CD4-positive, CD25-positive, alpha-beta regulatory T cell (primary cell): ENCODE measurements at places on chromosomes 3 and 15. TPM values are rescaled to one million over a fixed set of nuclear protein-coding genes. Genes with fewer than 3 reads are reported as not detected.

GRCh38 chr3:115576325-115576875, 46.9 kb upstream of the GAP43 start:
- H3K4me1 ChIP-seq = no peaks in the 10 kb centered on the region
- no peak for DNase-seq
- no peak overlapping the region for H3K4me3 ChIP-seq
- H3K27ac ChIP-seq = no peak overlapping the region
- no peaks in the 10 kb centered on the region for H3K36me3 ChIP-seq
- peaks cover 5% of the 10 kb centered on the region for H3K27me3 ChIP-seq

DNA sequence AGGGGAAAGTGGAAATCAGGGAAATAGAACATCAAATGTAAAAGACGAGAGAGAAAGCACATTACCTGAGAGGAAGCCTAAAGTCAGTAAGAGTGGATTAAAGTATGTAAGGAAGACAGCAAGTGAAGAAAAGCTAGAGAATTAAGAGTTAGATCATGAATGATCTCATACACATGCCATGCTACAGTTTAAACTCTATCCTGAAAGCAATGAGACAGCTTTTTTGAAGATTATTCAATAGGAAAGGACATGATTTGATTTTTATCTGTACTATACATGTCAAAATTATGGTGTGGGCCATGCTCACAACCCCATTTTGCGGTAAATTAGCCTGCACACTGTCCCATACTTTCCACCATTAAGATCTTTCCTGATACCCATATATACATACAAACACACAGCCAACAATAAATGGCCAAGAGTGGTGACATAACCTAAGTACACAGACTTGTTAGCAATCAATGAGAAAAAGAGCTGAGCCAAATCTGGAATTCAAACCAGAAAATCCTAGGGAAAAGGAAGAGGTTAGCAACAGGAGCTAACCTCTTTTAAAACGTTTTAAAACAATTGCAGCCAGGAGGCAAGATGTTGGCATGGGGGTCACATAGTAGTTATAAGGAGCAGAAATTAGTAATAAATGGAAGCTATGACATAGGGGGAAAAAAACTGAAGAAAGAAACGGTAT, 4.5 kb downstream of the MYO9A start:
- H3K36me3 ChIP-seq = no peaks in the 10 kb centered on the region
- no peak overlapping the region for H3K4me3 ChIP-seq
- no peak overlapping the region for H3K27ac ChIP-seq
- no peak for DNase-seq

GRCh38 chr3:50297896-50298725, 1.1 kb downstream of the HYAL3 start:
- no peaks in the 10 kb centered on the region for H3K27me3 ChIP-seq
- H3K4me1 ChIP-seq = peaks cover 25% of the 10 kb centered on the region
- peak overlapping the region; percentile 62 for H3K4me3 ChIP-seq
- peak overlapping the region; percentile 96 for H3K27ac ChIP-seq

- H3K4me3 ChIP-seq = no peak overlapping the region
- no peaks in the 10 kb centered on the region for H3K36me3 ChIP-seq
- no peak for DNase-seq
Observed at GRCh38 chr3:184381261-184382224, 1.7 kb downstream of the CHRD start.

GRCh38 chr15:92820236-92821021, 79.7 kb upstream of the CHD2 start:
- peak overlapping the region; percentile 93 for H3K27ac ChIP-seq
- no peaks in the 10 kb centered on the region for H3K27me3 ChIP-seq
- H3K36me3 ChIP-seq = no peaks in the 10 kb centered on the region
- peak overlapping the region; percentile 98 for H3K4me3 ChIP-seq
- peak; percentile 82 for DNase-seq

- H3K36me3 ChIP-seq = no peaks in the 10 kb centered on the region
- no peak overlapping the region for H3K27ac ChIP-seq
Observed at GRCh38 chr3:194688946-194689345, 3.3 kb downstream of the FAM43A start.

- no peak overlapping the region for H3K27ac ChIP-seq
- H3K4me1 ChIP-seq = no peaks in the 10 kb centered on the region
- no peaks in the 10 kb centered on the region for H3K36me3 ChIP-seq
Observed at GRCh38 chr15:23438816-23439466, 8.1 kb downstream of the GOLGA6L2 start.

- no peak overlapping the region for H3K27ac ChIP-seq
- no peak for DNase-seq
- H3K36me3 ChIP-seq = no peaks in the 10 kb centered on the region
- no peaks in the 10 kb centered on the region for H3K27me3 ChIP-seq
- no peaks in the 10 kb centered on the region for H3K4me1 ChIP-seq
Observed at GRCh38 chr3:190005343-190006113, 115.2 kb downstream of the P3H2 start.

DNA sequence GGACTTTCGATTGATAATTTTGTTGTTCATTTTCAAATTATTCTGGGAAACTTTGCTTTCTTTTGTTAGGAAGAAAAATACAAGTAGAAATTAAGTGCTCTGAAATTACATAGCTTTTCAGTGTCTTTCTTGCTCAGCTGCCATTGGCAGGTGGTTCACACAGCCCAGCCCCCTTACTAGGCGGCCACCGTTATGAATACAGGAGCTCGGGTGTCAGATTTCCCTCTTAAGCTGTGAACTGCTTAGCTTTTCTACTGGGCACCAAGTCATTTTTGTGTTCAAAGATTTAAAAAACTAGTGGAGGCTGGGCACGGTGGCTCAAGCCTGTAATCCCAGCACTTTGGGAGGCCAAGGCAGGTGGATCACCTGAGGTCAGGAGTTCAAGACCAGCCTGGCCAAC, 55.2 kb downstream of the HMG20A start:
- no peaks in the 10 kb centered on the region for H3K4me1 ChIP-seq
- DNase-seq = no peak
- H3K27ac ChIP-seq = no peak overlapping the region

GRCh38 chr3:15858547-15859506, 61.0 kb upstream of the ANKRD28 start:
- peaks cover 15% of the 10 kb centered on the region for H3K4me1 ChIP-seq
- no peaks in the 10 kb centered on the region for H3K27me3 ChIP-seq
- DNase-seq = peak; percentile 55

- DNase-seq = no peak
- no peaks in the 10 kb centered on the region for H3K4me1 ChIP-seq
- no peaks in the 10 kb centered on the region for H3K27me3 ChIP-seq
- no peaks in the 10 kb centered on the region for H3K36me3 ChIP-seq
- H3K27ac ChIP-seq = no peak overlapping the region
- H3K4me3 ChIP-seq = no peak overlapping the region
Observed at GRCh38 chr3:49844464-49845183, 11.7 kb downstream of the TRAIP start.

GRCh38 chr3:79415356-79415755, 352.4 kb downstream of the ROBO1 start:
- no peak for DNase-seq
- no peaks in the 10 kb centered on the region for H3K27me3 ChIP-seq
- no peak overlapping the region for H3K4me3 ChIP-seq
- no peaks in the 10 kb centered on the region for H3K36me3 ChIP-seq
- no peaks in the 10 kb centered on the region for H3K4me1 ChIP-seq

GRCh38 chr3:188906236-188906635, 265.5 kb upstream of the TPRG1 start:
- H3K27me3 ChIP-seq = no peaks in the 10 kb centered on the region
- no peak overlapping the region for H3K4me3 ChIP-seq
- H3K36me3 ChIP-seq = no peaks in the 10 kb centered on the region
- H3K27ac ChIP-seq = no peak overlapping the region
- no peaks in the 10 kb centered on the region for H3K4me1 ChIP-seq

GRCh38 chr3:10268116-10268515, 19.9 kb downstream of the TATDN2 start:
- no peaks in the 10 kb centered on the region for H3K27me3 ChIP-seq
- DNase-seq = no peak
- peaks cover 41% of the 10 kb centered on the region for H3K36me3 ChIP-seq
- H3K27ac ChIP-seq = no peak overlapping the region

- no peak for DNase-seq
- no peaks in the 10 kb centered on the region for H3K27me3 ChIP-seq
Observed at GRCh38 chr3:181279239-181279565, 289.7 kb upstream of the DNAJC19 start.

DNA sequence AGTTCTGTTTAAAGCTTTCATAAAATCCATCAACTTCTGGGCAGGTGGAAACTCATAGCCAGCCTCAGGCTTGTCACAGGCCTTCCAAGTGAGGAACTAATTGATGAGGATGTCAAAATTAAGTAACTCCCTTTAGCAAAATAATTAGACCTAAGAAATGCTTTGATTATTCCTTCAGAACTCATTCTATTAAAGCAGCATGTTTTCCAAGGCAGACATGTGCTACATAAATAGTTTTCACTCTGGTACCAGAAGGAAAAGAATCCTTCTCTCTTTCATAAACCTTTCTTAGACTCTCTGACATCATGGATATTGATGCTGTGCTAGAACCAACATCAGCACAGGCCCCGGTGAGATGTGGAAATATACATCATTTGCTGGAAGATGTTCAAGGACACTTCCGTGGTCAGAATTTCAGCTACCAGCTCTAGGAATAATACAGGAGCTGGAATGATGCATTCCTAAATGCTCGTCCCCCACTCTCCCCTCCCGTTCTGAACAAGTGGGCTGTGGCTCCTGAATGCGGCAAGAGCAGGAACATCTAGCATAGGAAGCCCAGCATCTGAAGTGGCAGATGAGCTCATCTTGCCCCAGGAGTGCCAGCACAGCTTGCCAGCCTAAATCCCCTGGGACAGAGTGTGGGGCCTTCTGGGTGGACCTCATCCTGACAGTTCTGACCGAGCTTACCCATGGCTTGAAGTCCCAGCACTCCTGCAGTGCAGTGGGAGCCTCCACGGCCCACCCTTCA, 82.4 kb downstream of the WWTR1 start:
- no peak overlapping the region for H3K4me3 ChIP-seq
- no peak overlapping the region for H3K27ac ChIP-seq
- peaks cover 3% of the 10 kb centered on the region for H3K4me1 ChIP-seq
- no peak for DNase-seq

DNA sequence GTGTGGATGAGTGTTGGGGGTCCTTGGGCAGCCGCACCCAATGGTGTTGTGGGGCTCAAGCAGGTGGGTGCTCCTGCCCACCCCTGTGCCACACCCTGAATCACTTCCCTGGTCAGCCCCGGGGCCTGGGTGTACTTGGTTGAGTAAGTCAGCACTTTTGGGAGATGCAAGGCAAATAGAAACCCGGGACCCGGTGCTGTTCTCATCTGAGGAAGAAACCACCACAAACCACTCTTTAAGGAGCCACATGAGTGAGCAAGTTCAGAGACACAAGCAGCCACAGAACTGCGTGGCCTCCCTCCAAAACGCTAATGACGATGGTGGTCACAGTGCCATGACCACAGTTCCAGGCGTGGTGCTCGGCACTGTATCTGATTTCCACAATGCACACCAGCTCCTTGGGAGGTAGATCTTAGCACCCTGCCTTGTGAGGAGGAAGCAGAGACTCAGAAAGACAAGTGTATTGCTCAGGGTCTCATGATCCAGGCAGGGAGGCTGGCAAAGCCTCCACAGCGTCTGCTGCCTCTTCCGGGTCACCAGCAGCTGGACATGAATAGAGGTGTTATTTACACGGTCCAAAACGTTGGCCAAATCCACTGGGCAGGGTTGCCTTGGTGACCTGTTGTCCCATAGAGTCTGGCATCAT, 118.2 kb upstream of the ALDH1A3 start:
- H3K27me3 ChIP-seq = peaks cover 2% of the 10 kb centered on the region
- H3K4me3 ChIP-seq = no peak overlapping the region
- H3K4me1 ChIP-seq = no peaks in the 10 kb centered on the region
- no peak overlapping the region for H3K27ac ChIP-seq
- no peaks in the 10 kb centered on the region for H3K36me3 ChIP-seq

GRCh38 chr3:46100812-46101211, 73.5 kb upstream of the XCR1 start:
- no peaks in the 10 kb centered on the region for H3K27me3 ChIP-seq
- H3K4me1 ChIP-seq = peaks cover 29% of the 10 kb centered on the region
- no peak for DNase-seq
- H3K36me3 ChIP-seq = no peaks in the 10 kb centered on the region

- H3K27ac ChIP-seq = no peak overlapping the region
- no peaks in the 10 kb centered on the region for H3K4me1 ChIP-seq
- no peak for DNase-seq
- H3K36me3 ChIP-seq = no peaks in the 10 kb centered on the region
- H3K4me3 ChIP-seq = no peak overlapping the region
Observed at GRCh38 chr15:38945551-38946298, 381.1 kb upstream of the RASGRP1 start.

DNA sequence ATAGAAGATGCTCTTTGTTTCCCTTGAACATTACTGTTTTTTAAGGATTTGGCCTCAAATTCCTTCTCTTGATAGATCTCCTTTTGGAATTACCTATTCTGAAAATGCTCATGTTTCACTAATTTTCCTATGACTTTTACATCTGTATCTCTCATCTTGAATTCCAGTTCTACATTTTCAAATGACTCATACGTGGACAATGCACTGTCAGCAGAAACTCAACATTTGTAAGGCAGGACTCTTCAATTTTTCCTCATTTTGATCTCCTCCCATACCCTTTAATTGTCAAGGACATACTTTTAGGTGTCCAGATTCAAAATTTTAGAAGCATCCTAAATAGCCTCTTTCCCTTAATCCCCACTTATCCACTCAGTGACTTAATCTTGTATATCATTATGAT, 341.0 kb upstream of the RASGRP1 start:
- peaks cover 12% of the 10 kb centered on the region for H3K36me3 ChIP-seq
- no peaks in the 10 kb centered on the region for H3K4me1 ChIP-seq
- no peak overlapping the region for H3K27ac ChIP-seq
- DNase-seq = no peak
- no peaks in the 10 kb centered on the region for H3K27me3 ChIP-seq
- no peak overlapping the region for H3K4me3 ChIP-seq

GRCh38 chr3:16494814-16495431, 18.6 kb downstream of the RFTN1 start:
- H3K4me3 ChIP-seq = no peak overlapping the region
- no peak for DNase-seq
- no peaks in the 10 kb centered on the region for H3K27me3 ChIP-seq
- peaks cover 34% of the 10 kb centered on the region for H3K36me3 ChIP-seq
- no peak overlapping the region for H3K27ac ChIP-seq
- peaks cover 49% of the 10 kb centered on the region for H3K4me1 ChIP-seq

The ATP13A3 gene
- total RNA-seq = 114 TPM

The FOXL2NB gene
- not detected for total RNA-seq

The ARID3B gene
- total RNA-seq = 63.5 TPM

The TIGIT gene
- 72.8 TPM for total RNA-seq

The GPR171 gene
- total RNA-seq = 26.8 TPM

The ZNF717 gene
- 3.0 TPM for total RNA-seq

The CCR4 gene
- 366 TPM for total RNA-seq

The RNF7 gene
- total RNA-seq = 65.4 TPM

The TMC3 gene
- total RNA-seq = not detected

The MYZAP gene
- total RNA-seq = 0.84 TPM

The NLGN1 gene
- not detected for total RNA-seq

The PATL2 gene
- total RNA-seq = 44.1 TPM

The CDAN1 gene
- total RNA-seq = 26.9 TPM

The UPK1B gene
- total RNA-seq = not detected
